ENCODE measurements at places on chromosomes 4 and X. TPM values are rescaled to one million over a fixed set of nuclear protein-coding genes. Genes with fewer than 3 reads are reported as not detected.

TMPRSS11E gene
- total RNA-seq, result 9.9 TPM

SYNPO2 gene
- 22.9 TPM for total RNA-seq

CTSO gene
- total RNA-seq, result 5.7 TPM

DNA sequence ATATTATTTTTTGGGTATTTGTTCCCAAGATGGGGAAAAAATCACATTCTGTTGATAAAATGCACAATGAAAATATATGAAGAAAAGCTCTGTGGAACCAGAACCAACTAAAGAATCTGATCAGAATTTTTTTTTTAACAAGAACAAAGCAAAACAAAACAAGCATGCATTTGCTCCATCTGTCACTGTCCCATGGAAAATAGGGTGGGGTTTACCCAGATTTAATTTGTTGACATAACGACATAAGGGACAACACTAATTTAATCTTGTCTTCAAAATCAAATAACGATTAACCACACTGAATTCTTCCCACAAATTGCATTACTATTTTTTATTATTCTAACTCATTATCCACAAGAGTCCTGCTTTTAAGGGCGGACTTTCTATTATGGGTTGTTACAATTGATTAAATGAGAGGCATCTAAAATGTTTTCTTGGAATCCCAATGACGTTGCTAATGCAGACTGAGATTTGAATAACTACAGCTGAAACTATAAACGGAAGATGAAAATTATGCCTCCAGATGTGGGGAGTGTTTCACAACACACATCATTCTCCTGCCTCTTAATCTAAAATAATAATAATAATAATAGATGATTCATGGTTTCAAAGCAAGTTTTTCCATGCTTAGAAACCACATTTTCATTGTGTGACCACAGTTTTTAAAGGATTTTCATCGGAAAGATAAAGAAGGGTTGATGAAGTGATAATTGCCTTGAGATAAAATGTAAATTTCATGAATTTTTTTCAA, 307.0 kb upstream of the CPEB2 start:
- no peaks in the 10 kb centered on the region for H3K36me3 ChIP-seq
- DNase-seq, result no peak
- H3K4me3 ChIP-seq, result no peak overlapping the region
- no peak overlapping the region for H3K27ac ChIP-seq

DNA sequence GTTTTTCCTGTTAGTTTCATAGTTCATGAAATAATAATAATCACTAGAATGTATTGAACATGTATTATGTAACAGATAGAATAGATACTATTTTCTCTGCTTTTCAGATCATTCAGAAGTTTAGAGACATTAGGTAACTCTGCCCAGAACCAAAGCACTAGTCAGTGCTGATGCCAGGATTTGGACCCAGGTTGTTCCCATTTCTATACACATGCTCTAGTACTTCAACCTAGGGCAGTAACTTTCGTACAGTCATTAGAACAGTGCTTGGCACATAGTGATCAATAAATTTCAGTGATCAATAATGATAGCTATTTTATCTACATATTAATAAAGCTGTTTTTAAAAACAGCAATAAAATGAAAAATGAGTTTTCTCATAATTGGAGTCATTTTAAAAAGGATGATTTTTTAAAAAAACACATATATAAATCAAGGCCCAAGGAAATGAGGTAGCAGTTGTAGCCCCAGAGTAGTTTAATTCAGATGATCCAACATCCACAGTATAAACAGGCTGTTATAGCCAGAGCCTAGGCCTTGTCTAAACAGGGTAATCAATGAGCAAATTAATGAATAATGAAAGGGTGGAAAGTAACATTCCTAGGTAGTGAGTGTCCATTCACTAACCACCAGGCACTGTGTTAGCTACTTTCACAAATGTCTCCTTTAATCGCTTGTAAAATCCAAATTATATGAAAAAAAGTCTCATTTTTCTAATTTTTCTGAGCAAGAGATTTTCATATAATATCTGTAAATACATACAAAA, 25.6 kb downstream of the TXK start:
- no peaks in the 10 kb centered on the region for H3K36me3 ChIP-seq
- no peak overlapping the region for H3K4me3 ChIP-seq
- no peak for DNase-seq

DNA sequence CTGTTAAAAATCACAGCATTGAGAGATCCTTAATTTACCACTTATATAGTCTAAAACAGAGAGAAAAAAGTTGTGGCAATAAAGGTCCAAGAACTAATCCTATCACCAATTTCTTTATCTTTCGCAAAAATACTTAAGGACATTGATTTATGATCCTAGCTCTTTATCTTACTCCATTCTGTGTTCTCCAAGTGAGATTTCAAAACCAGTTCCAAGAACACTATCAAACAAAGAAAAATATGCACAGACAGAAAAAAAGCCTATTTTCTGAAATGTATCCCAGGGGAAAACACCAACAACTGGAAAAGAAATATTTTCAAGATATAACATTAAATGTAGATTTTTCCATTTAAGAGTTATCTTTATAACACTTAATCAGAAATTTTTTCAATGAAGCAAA, 172.8 kb downstream of the APBB2 start:
- no peak for DNase-seq
- no peaks in the 10 kb centered on the region for H3K4me1 ChIP-seq
- no peaks in the 10 kb centered on the region for H3K36me3 ChIP-seq
- H3K4me3 ChIP-seq, result no peak overlapping the region

DNA sequence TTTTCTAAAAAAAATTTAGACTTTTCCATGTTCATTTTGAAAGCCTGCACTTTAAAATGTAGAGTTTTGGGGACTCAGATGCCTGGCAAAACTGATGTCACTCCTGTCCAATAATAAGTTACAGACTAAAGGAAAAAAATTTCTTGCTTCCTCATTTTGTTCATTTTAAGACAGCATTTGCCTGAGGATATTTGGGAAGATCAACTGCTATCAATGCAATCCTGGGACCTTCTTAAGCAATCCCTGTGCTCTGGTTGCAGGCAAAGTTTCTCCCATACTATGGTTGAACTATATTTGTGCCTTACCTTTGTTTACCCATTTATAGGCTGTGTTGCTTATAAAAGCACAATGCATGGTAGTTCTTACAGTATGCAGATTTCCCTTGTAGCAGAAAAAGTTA, 280.4 kb downstream of the CFAP47 start:
- H3K27me3 ChIP-seq, result no peaks in the 10 kb centered on the region
- no peak overlapping the region for H3K4me3 ChIP-seq
- H3K27ac ChIP-seq, result no peak overlapping the region
- H3K36me3 ChIP-seq, result no peaks in the 10 kb centered on the region
- H3K4me1 ChIP-seq, result no peaks in the 10 kb centered on the region
- no peak for DNase-seq

GRCh38 chr4:67580577-67580976, 22.1 kb downstream of the STAP1 start:
- no peak overlapping the region for H3K27ac ChIP-seq
- no peak overlapping the region for H3K4me3 ChIP-seq
- H3K36me3 ChIP-seq, result no peaks in the 10 kb centered on the region
- no peak for DNase-seq
- H3K4me1 ChIP-seq, result no peaks in the 10 kb centered on the region
- no peaks in the 10 kb centered on the region for H3K27me3 ChIP-seq

DNA sequence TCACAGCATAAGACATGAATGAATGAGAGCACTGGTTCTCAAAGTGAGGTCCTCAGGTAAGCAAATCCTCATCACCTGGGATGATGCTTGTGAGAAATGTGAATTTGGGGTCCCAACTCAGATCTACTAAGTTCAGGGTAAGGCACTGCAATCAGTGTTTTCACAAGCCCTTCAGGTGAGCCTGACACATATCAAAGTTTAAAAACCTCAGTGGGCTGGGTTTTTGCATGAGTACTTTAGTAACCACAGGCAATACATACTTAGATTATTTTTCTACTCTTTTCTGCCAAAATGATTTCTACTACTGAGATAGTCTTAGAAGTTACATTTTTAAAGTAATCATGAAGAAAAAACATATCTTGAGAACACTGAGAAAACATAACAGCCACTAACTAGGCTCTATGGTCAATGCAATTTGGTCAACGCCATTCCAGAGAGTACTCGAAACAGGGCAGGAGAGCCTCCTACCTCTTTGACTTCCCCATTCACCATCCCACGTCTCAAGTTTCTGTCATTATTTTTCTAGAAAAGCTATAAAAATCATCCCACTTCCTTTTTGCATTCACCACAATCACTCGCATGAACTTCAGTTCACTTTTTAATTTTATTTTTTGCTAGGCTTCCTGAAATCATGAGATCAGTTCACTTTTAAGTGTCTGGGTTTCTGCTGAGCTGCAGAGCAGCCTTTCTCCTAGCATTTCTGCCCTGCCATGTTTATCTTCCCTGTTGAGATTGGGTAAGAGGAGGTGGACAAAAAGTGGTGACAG, 73.8 kb downstream of the MFAP3L start:
- H3K4me1 ChIP-seq, result no peaks in the 10 kb centered on the region
- no peak for DNase-seq
- no peaks in the 10 kb centered on the region for H3K36me3 ChIP-seq
- H3K27ac ChIP-seq, result no peak overlapping the region
- H3K4me3 ChIP-seq, result no peak overlapping the region

- H3K4me1 ChIP-seq, result peaks cover 16% of the 10 kb centered on the region
- H3K27me3 ChIP-seq, result no peaks in the 10 kb centered on the region
Measured at GRCh38 chr4:163558539-163559044, 64.1 kb downstream of the TMA16 start.

- no peaks in the 10 kb centered on the region for H3K27me3 ChIP-seq
- H3K4me3 ChIP-seq, result no peak overlapping the region
- no peaks in the 10 kb centered on the region for H3K36me3 ChIP-seq
- H3K4me1 ChIP-seq, result peaks cover 11% of the 10 kb centered on the region
- no peak overlapping the region for H3K27ac ChIP-seq
Measured at GRCh38 chr4:38819569-38819968, 15.0 kb upstream of the TLR1 start.

DNA sequence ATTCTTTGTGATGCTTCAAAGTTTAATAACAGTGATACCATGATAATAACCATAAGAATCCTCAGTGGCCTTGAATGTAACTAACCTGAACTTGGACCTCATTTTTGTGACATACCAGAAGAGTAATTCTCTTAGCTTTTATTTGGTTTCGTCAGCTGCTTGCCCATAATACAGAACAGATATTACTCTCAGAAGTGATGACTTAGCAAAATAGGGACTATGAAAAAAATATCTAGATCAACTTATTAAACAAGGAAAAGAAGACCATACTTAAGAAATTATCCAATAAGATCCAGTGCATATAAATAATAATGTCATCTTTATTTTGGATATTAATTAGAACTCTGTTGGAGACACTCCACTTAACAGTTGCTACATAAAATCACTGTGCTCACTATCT, 236.9 kb upstream of the GPC4 start:
- H3K27ac ChIP-seq, result no peak overlapping the region
- no peak overlapping the region for H3K4me3 ChIP-seq
- H3K4me1 ChIP-seq, result no peaks in the 10 kb centered on the region
- no peak for DNase-seq

- H3K4me3 ChIP-seq, result no peak overlapping the region
- peaks cover 5% of the 10 kb centered on the region for H3K4me1 ChIP-seq
- H3K27me3 ChIP-seq, result no peaks in the 10 kb centered on the region
Measured at GRCh38 chr4:99383833-99384392, 31.4 kb upstream of the ADH1C start.

All from suprapubic skin (tissue), 4 donors.